ENCODE measurements at places on chromosomes 16 and 17.

GRCh38 chr16:54929090-54930004 is 1.3 kb upstream of the IRX5 start:
- DNase-seq: peak; percentile 95

- DNase-seq: no peak
These were observed 81.2 kb downstream of the LMF1 start for GRCh38 chr16:889586-889985.

DNA sequence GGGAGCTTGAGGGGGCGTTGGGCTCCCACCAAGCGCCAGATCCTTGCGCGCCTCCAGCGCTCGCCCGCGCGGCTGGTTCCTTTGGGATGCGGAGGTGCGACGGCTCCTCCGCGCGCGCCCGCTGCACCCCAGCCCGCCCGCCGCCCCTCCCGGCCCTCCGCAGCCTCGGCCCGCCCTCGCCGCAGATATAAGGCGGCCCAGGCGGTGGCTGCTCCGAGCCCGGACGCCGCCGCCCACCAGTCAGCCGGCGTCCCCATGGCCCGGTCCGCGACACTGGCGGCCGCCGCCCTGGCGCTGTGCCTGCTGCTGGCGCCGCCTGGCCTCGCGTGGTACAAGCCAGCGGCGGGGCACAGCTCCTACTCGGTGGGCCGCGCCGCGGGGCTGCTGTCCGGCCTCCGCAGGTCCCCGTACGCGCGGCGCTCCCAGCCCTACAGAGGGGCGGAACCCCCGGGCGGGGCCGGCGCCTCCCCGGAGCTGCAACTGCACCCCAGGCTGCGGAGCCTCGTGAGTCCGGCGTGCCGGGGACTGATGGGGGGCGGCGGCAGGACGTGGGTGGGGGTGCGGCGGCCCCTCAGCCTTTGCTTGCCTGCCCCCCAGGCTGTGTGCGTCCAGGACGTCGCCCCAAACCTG is at the start of gene NPB:
Gene NPB (plus strand): TSS at position 216 of the 630 bp plus-strand sequence. CDS start 40 bp downstream, at position 256.
- DNase-seq: no peak

GRCh38 chr17:8473451-8474192 is 37.9 kb downstream of the NDEL1 start:
- DNase-seq: no peak

- no peak for DNase-seq
These were observed 1.3 kb downstream of the IL34 start for GRCh38 chr16:70647441-70648359.

DNA sequence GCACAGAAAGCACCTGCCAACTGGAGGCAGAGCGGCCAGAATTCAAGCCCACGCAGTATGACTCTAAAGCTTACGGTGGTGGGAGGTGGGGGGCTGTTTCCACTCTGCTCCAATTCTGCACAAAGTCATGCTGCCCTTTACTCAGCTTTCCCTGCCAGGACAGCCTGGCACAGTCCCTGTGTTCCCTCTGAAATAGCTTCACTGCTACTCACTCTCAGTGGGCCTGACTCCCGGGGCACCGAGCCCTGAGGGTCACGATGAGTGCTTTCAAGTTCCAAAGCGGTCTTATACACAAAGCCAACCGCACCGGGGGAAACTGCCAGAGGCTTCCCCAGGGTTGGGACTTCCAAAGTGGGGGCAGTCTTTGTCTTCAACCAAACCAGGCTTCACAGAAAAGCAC is 306.1 kb upstream of the XYLT1 start:
- no peak for DNase-seq

DNA sequence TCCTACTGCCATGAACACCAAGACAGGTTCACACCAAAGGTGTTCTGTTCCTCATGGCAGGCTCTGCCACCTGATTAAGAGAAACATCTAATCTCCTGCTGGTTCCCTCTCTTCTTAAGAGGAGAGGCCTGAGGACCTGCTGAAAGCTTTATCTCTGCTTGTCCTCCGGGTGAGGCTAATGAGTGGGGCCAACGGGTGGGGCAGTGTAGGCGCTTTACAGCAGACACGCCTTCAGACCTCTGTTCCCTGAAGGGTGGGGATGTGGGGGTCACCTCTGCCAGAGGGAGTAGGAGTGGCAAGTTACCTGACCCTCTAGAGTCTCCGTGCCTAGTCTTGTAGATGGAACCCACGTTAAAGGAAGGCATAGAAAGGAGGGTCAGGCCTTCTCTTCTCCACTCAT is 4.2 kb upstream of the MRM1 start:
- DNase-seq: no peak

DNA sequence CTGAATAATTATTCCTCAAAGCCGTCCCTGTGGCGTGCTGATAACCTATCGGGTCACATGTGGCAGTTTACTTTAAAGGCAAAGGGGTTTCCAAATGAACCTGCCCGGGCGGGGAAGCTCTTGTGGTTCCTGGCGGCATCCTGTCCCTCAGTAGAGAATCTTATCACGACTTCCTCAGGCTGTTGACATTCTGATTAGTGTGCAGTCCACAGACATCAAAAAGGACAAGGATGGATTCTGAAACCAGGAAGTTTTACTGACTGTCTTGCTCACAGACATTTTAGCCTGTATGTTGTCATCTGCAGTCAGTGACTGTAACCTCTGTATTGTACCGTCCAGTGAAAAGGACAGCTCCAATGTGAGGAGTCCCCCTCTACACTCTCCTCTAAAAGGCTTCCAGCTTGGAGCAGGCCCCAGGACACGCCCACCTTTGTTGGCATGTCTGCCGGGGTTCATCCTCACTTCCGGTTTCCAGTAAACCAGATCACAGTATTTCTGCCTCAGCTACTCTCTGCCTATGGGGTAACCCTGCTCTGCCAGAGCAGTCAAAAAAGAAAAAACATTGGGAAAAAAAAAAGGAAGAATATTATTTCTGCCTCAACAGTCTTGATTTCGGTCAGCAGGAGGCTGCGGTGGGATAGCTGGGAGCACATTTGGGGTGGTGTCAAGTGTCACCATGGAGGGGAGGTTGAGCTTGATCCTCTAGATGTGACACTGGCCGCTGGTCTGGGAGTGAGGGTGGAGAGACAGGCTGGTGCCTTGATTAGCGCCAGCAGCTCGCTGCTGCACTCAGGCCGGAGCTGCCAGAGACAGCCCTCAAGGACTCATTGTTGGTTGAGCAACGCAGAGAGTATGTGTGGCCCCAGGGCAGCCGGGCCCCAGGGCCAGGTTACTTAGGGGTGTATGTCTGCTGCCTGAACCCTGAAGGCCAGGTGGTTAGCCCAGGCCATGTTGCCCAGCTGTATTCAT is 89.0 kb upstream of the DNAH17 start:
- peak; percentile 64 for DNase-seq

Measured in CD4-positive, alpha-beta T cell treated with Interleukin-10 for 1 hour (primary cell).